ENCODE measurements at places on chromosomes 3 and 15. TPM values are rescaled to one million over a fixed set of nuclear protein-coding genes. Genes with fewer than 3 reads are reported as not detected.

Gene MFAP1
- total RNA-seq = 31.5 TPM

Gene FEZF2
- total RNA-seq = not detected

Gene CYP11A1
- total RNA-seq = under 0.01 TPM

Gene ZNF502
- total RNA-seq = 5.9 TPM

Gene OXTR
- total RNA-seq = 31.7 TPM

Gene TEX55
- not detected for total RNA-seq

Measured in smooth muscle cell of the umbilical artery (primary cell).